ENCODE measurements at places on chromosomes 7 and 10.
A peak's percentile ranks its signal among the peaks of the same experiment; 100 is the strongest.

DNA sequence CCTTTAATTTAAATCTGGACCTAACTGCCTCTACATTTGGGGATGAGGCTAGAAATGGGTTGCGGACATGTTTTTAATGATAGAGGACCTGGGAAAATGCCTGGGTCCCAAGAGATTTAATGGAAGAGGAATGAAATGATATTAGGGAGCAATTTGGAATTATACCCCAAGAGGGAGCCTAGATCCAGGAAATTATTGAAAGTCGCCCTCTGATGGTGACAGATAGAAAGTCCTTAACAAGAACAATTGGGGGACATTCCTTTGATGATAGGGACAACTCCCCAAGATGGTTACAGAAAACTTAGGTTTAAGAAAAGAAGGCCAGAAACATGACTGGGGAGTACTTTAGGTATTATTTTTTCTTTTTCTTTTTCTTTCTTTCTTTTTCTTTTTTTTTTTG lies 9.5 kb upstream of the TSGA13 start:
- DNase-seq, result no peak

GRCh38 chr7:37269711-37270508 lies 178.8 kb downstream of the ELMO1 start:
- DNase-seq, result no peak

GRCh38 chr10:74282848-74283210 lies 131.8 kb downstream of the ADK start:
- no peak for DNase-seq

DNA sequence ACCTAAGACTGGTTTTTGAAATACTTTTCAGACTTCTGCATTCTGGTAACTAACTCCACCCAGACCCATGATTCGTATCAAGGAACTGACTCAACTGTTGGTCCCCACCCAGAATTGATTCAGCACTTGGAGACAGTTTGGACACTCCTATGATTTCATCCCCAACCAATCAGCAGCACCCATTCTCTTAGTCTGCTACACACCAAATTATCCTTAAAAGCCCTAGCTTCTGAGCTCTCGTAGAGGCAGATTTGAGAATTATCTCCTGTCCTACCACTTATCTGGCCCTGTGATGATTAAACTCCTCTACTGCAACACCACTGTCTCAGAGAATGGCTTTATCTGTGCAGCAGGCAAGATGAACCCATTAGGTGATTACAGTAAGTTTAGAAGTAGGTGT lies 7.7 kb upstream of the GSTO1 start:
- no peak for DNase-seq

DNA sequence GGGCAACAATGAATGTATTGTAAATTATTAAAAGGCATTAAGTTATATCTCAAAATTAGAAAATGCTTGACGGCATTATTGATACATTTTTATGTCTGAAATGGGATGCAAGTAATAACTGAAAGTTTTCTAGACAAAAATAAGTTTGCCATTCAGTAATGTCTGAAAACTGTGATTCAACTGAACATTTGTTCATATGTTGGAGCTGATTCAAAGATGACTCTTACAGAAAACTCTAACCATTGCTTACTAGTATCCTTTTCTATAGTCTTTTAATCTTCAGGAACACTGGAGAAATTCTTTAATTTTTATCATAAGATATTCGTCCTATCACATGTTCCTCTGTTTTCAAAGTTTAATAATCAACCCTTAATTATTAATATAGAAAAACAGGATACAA lies 71.1 kb upstream of the TFEC start:
- DNase-seq, result no peak

DNA sequence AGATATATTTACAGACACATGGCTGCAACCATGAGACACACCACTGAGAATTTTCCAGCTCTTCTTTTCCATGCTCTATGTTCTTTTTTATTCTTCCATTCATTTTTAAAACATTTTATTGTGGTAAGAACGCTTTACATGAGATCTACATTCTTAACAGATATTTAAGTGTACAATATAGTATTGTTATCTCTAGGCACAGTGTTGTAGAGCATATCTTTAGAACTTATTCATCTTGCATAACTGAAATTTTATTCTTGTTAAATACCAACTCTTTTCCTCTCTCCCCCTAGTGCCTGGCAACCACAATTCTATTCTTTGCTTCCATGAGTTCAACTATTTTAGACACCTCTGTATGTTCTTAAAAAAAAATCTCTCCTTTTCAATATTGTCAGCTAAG lies 67.1 kb upstream of the HABP2 start:
- no peak for DNase-seq

- DNase-seq, result no peak
Measured at GRCh38 chr10:67075491-67075971, 149.7 kb downstream of the LRRTM3 start.

- no peak for DNase-seq
Measured at GRCh38 chr10:121592155-121592890, 5.9 kb downstream of the FGFR2 start.

DNA sequence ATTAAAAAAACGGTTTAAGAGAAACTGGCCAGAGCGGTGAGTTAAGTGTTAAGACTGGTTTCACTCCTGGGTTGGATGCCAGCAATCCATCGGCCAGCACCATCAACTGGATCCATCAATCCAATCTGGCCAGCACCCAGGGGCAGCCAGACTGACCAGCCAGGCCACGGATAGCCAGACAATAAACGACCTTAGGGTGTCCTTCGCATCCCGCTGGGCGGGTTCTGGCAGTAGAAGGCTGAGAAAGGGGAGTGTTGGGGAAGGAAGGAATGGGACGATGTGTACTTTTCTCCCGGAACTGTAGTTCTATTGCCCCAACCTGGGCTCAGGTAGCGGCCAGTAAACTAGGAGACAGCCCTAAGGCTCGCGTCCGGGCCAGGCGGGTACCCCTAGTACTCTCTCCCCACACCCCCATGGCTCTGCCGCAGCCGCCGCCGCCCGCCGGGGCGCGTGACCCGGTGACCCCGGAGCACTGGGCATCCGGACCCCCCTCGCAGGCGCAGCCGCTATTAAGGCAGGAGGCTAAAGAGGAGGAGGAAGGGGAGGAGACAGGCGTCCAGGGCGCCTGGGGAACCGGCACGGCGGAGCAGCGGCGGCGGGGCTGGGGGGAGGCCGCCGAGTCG lies at the start of gene CASD1:
CASD1 (plus strand) TSS at position 546 of the 623 bp plus-strand sequence. CDS start 276 bp downstream, outside the sequence.
- DNase-seq, result peak; percentile 7

DNA sequence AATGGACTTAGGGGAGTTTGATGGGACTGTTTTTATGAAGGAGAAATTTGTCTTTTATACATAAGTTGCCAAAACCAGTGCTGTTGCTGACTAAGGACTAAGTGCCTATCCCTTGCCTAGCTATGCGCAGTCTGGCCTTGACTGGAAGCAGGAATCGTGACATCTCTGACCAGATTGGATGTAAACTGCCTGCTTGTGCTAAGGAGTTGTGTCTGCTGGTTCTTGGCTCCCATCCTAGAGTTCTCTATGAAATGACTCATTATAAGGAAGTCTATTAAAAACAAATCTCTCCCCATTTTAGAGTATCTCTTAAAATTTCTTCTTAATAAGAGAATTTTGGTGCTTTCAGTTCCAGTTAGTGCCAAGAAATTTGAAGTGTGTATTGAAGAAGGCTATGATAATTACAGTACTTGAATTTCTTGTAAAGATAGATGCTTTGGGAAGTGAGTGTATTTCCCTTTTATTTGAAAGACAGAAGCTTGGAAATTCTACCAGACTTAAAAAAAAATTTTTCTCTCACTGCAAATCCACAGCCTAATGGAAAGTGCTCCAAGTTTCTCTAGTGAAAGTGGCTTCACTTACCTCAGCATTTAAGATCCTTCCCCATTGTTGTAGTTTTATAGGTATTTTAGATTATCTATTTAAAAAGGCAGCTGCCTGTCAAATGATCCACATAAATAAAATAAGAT lies 77.6 kb downstream of the BICC1 start:
- DNase-seq, result no peak

DNA sequence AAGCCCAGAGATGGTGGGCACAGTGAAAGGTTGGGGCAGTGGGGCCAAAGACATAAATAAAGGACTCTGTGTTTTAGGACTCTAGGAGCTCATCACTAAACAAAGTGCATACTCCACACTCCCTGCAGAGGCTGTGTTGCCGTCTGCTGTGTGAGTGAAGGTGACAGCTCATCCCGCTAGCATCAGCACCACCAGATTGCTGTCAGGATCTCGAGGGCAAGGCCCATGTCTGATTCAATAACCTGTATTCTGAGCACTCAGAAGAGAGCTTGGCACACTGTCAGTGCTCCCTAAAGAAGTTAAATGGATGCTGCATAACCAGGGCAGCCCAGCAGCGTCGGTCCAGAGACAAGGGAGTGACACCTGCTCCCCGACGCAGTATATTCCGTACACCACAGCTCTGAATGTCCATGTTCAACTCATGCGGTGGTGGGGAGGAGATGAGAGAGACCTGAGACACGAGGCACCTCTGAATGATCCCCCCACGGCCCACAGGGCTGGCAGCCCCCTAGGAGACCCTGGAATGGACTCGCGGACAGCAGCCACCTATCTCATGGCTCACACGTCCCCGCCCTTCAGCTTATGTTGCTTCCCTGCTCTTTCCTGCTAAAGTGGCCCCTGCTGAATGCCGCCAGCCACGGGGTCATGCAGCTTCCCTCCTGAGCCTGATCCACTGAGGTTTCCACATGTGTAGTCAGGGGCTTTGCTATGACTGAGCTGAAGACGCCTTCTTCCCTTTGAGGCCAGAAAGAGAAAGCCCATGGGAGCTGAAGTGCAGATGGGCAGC lies 132.7 kb upstream of the KCNMA1 start:
- DNase-seq, result no peak

DNA sequence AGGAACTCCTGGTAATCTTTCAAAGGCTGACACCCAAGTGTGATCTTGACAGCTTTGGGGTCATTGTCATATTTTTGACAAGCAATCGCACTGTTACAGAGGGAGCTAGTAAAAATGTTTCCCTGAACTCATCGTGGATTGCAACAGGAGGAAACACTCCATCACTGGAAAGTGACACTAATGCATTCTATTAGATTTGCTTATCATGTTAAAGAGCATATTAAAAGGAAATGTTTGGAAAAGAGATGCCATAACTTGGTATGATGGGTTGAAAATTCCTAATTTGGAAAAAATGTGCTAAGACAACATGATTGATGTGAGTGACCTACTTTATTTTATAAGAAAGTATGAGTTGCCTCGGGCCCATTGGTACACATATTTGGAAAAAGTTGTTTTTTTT lies 22.7 kb upstream of the EMX2 start:
- no peak for DNase-seq

- DNase-seq, result no peak
Measured at GRCh38 chr10:70462349-70462984, 16.1 kb upstream of the PALD1 start.

- DNase-seq, result no peak
Measured at GRCh38 chr10:115882021-115882420, 391.0 kb downstream of the GFRA1 start.

GRCh38 chr7:98400542-98401340 lies at the start of gene BAIAP2L1:
Gene BAIAP2L1, minus strand, starts transcription at chr7:98401090. Its CDS starts 238 bp downstream, at chr7:98400852.
- peak; percentile 70 for DNase-seq

GRCh38 chr7:2326951-2327350 lies 12.7 kb upstream of the SNX8 start:
- DNase-seq, result no peak

All from stimulated activated CD4-positive, alpha-beta T cell treated with anti-CD3 and anti-CD28 coated beads, Interleukin-15, amount 100 ng/mL, for 1 hour (primary cell).